ENCODE measurements at places on chromosomes 1 and 21. TPM values are rescaled to one million over a fixed set of nuclear protein-coding genes. Genes with fewer than 3 reads are reported as not detected.

The CFAP74 gene
- total RNA-seq = 0.83 TPM

DNA sequence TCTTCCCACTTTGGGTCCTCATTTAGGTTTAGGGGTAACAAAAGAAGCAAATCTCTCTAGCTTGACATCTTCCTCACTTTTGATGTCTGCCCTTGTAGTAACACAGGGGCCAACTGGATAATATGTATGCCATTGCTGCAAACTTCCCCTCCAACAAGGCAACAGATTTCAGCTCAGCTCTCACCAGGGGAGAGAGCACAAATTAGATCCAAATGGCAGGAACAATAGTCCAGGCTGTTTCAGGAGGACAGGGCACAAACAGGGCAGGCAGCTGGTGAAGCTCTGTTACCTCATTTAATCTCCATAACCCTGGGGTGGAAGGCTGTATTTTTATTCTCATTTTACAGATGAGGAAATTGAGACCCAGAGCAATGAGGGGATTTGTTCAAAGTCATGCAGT is 4.3 kb upstream of the PIK3R3 start:
- no peak for DNase-seq

The ERO1B gene
- total RNA-seq = 11.8 TPM

The CHRM3 gene
- 0.49 TPM for total RNA-seq

DNA sequence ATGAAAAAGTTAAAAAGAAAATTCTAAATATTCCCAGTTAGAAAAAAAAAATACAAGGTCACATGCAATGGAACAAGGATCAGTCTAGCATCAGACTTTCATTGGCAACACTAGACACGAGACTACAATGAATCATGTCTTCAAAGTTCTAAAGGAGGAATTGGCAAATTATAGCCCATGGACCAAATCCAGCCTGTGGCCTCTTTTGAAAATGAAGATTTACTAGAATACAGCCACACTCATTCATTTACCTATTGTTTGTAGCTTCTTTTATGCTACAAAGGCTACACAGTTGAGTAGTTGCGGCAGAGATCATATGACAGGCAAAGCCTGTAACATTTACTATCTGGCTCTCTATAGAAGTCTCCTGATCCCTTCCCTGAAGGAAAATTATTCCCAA is 71.4 kb downstream of the MRPL39 start:
- no peak for DNase-seq
